IMR-90 (cell line): ENCODE measurements at places on chromosomes 7 and 10. TPM values are rescaled to one million over a fixed set of nuclear protein-coding genes. Genes with fewer than 3 reads are reported as not detected.

LEP gene
- not detected in 2 replicates for total RNA-seq

DNA sequence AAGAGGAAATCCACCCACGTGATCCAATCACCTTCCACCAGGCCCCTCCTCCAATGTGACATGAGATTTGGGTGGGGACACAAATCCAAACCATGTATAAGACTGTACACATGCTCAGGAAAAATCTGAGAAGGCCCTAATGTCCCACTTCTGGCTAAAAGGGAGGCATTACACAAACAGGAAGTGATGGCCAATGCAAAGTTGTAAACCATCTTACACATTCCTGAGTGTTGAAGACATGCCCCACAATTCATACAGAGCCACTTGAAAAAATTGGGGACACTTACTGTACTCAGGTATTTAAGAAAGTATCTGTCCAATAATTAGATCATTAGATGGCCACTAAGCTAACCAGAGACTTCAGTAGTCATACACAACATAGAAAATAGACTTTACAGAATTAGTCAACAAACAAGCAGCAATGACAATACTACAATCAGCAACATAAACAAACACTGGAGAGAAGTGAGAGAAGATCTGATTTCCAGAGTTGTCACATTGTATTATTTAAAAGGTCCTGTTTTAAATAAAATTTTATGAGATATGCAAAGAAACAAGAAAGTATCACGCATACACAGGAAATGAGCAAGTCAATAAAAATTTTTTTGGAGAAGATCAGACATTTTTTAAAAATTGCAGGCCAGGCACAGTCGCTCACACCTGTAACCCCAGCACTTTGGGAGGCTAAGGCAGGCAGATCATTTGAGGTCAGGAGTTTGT lies 143.3 kb downstream of the DGKI start:
- no peak for DNase-seq

- DNase-seq, result no peak
Observed at GRCh38 chr7:17036584-17036983, 154.8 kb upstream of the AGR3 start.

ZNF488 gene
- total RNA-seq, result under 0.01 TPM in 2 replicates

DNA sequence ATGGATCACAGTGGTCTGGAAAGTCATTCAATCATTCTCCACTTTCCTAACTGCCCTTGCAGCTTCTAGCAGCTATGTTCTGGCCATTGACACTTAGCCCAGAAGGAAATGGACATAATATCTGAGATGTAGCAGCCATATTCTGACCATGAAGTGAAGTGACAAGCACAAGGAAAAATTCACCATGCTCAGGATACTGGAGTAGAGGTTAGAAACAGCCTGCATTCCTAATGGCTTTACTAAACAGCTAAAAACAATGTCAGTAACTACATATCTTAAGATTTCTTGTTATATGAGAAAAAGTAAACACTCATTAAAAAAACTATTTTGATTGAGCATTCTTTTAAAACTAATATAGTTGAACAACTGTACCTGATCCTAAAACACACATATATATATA lies 443.8 kb downstream of the MAGI2 start:
- peak; percentile 5 for DNase-seq

DNA sequence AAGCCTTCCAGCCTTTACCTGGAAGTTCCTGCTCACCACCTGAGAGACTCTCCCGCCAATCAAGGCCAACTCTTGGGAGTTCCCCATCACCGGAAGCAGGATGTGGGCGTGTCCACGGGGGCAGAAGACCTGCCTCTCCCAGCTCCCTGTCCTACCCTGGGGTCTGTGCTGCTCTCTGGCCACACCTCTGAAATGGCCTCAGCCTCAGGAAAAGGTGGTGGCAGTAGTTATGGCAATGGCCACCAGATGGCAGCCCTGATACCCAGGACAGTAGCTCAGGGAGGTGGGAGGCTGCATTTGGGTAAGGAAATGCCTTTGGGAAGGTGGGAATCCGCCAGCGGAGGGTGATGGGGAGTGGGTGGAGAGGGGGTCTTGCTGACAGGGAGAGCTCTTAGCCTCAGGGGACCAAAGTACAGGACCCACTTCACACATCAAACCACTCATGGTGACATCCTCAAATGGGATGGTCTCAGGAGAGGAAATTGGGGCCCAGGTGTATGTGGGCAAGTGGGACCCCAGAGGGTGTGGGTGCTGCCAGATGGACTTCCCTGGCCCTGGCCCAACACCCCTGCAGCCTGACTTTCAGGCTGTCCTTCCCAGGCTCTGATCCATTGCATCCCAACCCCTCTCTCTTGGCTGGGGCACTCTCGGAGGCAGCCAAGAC lies 33.9 kb downstream of the KAZALD1 start:
- peak; percentile 44 for DNase-seq
